Heart left ventricle (tissue), 16 donors: ENCODE measurements at places on chromosomes 7 and 10.

DNA sequence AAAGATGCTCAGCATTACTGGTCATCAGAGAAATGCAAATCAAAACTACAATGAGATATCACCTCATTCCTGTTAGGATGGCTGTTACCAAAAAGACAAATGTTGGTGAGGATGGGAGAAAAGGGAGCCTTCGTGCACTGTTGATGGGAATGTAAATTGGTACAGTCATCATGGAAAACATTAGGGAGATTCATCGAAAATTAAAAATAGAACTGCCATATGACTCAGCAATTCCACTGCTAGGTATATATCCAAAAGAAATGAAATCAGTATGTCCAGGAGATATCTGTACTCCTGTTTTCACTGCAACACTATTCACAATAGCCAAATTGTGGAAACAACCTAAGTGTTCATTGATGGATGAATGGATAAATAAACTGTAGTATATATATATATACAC lies 228.1 kb downstream of the ACTR3B start:
- no peak for DNase-seq

- no peak for DNase-seq
Observed at GRCh38 chr7:102095321-102096011, 191.2 kb upstream of the SH2B2 start.

GRCh38 chr7:137462074-137462715 lies 118.7 kb upstream of the PTN start:
- no peak for DNase-seq

DNA sequence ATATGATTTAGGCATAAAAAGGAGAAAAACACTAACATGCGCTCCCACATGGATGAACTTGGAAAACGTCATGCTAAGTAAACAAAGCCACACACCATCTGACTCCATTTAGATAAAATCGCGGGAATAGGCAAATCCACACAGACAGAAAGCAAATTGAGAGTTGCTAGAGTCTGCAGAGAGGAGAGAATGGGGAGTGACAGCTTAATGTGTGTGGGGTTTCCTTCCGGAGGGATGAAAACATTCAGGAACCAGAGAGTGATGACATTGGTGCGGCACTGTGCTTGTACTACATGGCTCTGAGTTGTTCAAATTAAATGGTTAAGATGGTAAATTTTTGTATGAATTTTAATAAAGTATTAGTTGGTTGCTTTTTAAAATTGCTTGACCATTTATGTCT lies 482.9 kb upstream of the AKR1E2 start:
- no peak for DNase-seq

DNA sequence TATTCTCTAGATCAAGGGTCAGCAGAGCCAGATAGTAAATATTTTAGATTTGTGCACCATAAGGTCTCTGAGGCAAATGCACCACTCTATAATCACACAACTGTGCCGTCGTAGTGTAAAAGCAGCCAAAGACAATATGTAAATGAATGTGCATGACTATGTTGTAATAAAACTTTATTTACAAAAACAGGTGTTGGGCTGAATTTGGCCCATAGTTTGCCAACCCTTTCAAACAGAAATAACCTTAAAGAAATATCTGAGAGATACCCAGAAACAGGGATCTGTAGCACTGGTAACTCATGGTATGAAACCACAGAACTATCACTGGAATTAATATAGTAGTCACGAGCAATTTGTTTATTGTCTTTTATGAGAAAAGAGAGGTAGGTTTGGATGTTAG lies 86.0 kb downstream of the ARID5B start:
- DNase-seq = no peak

GRCh38 chr10:128147669-128148068 lies 21.4 kb upstream of the MKI67 start:
- no peak for DNase-seq

GRCh38 chr7:108142180-108142579 lies 12.0 kb upstream of the LAMB4 start:
- no peak for DNase-seq

GRCh38 chr7:142477079-142477651 lies 219.3 kb upstream of the PRSS58 start:
- DNase-seq = no peak

DNA sequence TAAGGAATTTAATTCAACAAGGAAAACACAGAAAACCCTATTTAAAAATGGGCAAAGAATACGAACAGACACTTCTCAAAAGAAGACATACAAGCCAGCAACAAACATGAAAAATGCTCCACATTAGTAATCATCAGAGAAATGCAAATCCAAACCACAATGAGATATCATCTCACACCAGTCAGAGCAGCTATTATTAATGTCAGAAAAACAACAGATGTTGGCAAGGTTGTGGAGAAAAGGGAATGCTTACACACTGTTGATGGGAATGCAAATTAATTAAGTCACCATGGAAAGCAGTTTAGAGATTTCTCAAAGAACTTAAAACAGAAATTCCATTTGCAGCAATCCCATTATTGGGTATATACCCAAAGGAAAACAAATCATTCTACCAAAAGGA lies 55.2 kb downstream of the GCC1 start:
- DNase-seq = no peak

GRCh38 chr10:99170116-99170675 lies 65.5 kb downstream of the HPSE2 start:
- no peak for DNase-seq

- no peak for DNase-seq
Observed at GRCh38 chr7:82036146-82036886, 266.5 kb upstream of the HGF start.

- no peak for DNase-seq
Observed at GRCh38 chr10:133415752-133416151, 8.7 kb downstream of the SPRN start.

- DNase-seq = no peak
Observed at GRCh38 chr10:130025811-130026485, 61.9 kb upstream of the EBF3 start.

DNA sequence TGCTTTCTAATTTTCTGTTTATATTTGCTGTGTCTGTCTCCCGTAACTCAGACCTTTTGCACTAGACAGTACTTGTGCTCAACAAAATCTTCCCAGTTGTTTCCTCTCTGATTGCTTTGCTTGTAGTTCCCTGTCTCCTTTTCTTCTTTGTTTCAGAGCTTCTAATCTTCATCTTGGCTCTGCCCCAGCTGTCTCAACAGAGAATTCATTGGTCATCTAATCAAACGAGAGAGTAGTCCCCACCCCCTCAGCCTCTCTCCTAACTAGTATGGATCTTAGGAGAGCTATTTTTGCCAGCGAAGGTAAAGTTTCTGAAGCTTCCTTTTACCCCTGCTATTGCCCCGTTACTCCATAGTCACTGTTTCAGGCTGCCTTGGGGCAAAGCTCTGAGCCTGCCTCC lies 32.8 kb downstream of the SLC26A4 start:
- DNase-seq = no peak

- peak; percentile 21 for DNase-seq
Observed at GRCh38 chr10:132400041-132400546, 3.1 kb downstream of the PWWP2B start.

GRCh38 chr10:2225609-2226008 lies 488.3 kb upstream of the ADARB2 start:
- no peak for DNase-seq

- DNase-seq = no peak
Observed at GRCh38 chr10:10598297-10598696, 419.4 kb upstream of the CELF2 start.

GRCh38 chr10:32241946-32242345 lies 105.0 kb downstream of the EPC1 start:
- no peak for DNase-seq

DNA sequence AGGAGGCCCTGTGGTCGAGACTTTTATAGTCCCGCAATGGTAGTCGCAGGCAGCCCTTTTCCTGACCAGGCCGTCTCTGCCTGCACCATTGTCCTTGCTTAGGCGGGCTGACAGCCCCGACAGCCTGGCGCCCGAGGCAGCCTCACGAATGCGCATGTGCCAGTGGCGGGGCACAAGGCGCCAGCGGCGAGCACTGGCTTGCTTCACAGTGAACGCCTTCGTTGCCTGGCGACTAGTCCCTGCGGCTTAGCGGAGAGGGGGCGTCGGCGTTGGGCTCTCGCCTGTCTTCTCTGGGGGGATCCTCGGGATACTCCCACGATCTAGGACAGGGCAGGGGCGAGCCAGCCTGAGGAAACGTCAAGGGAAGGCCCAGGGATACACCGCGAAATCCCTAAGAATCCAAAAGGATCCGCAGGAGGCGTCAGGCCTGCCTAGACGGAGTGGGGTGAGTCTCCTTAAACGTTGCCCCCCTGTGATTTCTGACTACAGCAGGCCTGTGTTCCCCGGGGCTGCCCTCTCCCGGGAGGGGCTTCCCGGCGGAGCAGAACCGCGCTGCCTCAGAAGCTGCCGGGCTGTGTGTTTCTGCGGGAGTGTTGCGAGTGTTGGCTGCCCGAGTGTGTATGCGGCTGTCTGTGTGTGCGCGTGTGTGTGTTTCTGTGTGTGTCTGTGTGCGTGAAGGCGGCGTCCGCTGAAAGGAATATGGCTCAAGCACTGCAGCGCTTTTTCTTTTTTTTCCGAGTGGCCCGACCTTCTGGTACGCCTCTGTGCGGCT lies 20.5 kb upstream of the ZNF273 start:
- DNase-seq = peak; percentile 81

GRCh38 chr7:65983965-65984658 lies 2.1 kb upstream of the GUSB start:
- DNase-seq = no peak

DNA sequence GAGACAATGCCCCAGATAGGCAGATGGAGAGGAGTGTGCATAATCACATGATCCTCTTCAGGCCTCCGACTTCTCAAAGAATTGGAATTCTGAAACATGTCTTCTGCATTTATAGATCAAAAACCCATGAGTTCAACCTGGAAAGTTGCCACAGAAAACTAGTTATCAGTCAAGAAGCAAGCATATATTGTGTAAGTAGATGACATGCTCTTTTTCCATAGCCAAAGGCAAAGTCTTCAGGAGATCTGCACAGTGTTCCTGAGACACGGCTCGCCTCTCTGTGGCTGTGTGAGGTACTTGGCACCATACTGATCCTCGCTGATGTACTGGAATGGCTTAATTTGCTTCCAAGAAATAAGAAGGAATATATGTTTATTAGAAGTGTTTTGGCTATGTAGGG lies 213.5 kb upstream of the MKI67 start:
- DNase-seq = no peak

DNA sequence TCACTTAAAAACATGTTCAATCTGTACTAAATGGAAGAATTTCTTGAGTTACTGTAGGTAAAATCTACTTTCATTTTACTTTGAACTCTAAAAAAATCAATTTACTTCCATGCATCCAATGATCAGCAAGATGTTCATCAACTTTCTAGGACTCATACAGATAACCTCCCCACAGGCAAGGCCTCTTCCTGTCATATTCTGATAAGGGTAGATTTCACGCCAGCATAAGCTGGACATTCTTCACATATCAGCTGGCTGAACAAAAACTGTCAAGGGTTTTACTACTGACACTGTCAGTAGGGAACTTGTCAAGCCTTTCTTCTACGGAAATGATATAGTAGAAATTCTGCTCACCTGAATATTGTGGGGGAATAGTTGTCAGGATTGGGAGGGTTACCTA lies 244.9 kb downstream of the THSD7A start:
- no peak for DNase-seq

- DNase-seq = no peak
Observed at GRCh38 chr10:85413570-85413969, 953.0 kb downstream of the GRID1 start.

DNA sequence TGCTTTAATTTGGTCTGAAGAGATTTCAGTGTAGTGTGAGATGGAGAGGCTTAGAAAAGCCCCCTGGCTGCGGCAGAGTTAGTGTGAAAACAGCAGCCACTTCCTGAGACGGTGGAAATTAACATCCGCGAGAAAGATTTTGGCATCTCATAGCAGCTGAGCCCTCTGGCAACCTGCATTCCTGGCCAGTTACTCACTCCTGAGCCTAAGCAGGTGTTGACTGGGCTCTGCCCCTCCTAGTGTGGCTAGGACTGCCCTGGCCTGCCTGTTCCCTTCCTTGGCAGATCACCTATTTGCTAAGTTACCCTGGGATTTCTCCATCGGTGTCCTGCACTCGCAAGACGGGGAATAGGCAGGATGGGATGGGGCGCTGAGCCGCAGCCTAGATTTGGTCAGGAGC lies 57.6 kb upstream of the LMTK2 start:
- DNase-seq = no peak

- peak; percentile 86 for DNase-seq
Observed at GRCh38 chr10:122286867-122287266, 15.8 kb downstream of the BTBD16 start.

GRCh38 chr10:119306514-119306951 lies 99.2 kb downstream of the GRK5 start:
- DNase-seq = no peak

GRCh38 chr7:100563809-100564400 lies 9.8 kb downstream of the SAP25 start:
- peak; percentile 81 for DNase-seq

DNA sequence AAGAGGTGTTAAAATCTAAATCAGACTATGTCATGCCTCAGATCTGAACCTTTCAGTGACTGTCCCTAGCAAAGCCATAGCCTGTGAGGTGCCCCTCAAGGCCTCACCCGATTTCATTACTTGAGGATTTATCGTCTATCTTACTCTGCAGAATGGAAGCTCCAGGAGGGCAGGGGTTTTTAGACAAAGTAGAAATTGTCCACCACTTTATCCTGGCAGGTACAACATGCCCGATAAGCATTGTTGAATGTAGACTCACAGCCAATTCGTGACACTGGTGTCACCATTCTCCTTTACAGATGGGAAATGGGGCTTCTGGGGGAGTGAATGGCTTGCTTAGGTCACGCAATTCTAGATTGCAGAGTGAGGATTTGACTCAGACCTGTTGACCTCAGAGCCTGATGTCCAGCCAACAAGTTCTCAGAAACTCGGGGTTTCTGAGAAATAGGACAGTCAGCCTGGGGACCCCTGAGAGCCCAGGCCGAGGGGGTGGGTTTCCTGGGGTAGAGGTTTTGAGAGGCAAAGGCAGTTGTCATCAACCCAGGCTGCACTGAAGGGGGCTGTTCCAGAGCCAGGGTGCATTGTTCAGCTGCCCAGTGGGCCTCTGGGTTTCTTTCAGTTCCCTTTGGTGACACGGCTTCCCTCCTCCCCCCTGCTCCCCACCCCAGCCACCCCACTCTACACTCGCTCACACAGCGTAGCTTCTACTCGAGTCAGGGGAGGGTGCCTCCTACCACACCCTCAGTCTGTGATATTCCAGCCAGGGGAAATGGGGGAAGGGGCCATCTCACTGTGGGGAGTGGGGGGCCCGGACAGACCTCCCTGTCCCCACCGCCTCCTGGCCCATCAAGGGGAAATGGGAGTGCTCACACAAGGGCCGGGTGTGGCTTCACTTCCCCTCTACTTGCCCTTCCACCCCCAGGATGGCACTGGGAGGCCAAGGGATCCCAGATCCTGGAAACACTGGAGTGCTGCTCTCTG lies 3.1 kb upstream of the IRF5 start:
- no peak for DNase-seq

GRCh38 chr7:137882261-137882668 lies 35.5 kb upstream of the DGKI start:
- peak; percentile 63 for DNase-seq

GRCh38 chr10:24989867-24990266 lies 26.1 kb downstream of the ENKUR start:
- DNase-seq = no peak

GRCh38 chr7:155466142-155466813 lies 8.3 kb downstream of the EN2 start:
- DNase-seq = no peak

- no peak for DNase-seq
Observed at GRCh38 chr7:107372298-107372697, 97.6 kb upstream of the GPR22 start.
